Pancreas (tissue), 10 donors: ENCODE measurements at places on chromosomes 12 and 14. TPM values are rescaled to one million over a fixed set of nuclear protein-coding genes. Genes with fewer than 3 reads are reported as not detected.

DNA sequence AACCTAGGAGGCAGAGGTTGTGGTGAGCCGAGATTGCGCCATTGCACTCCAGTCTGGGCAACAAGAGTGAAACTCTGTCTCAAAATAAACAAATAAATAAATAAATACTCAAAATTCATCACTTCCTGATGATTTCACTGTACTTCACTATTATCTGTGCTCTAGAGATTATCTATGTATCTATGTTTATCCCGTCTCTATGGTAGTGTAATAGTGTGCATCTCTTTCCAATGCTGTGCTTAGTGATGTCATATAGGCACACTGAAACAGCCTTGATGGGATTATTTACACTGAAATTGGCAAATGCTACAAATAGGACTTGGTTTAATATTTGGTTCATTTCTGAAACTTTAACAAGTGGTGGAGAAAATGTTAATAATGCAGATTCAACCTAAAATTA, 6.5 kb downstream of the CAPS2 start:
- no peak for DNase-seq

GRCh38 chr12:88580051-88580871, at the start of gene KITLG:
Gene KITLG, minus strand, starts transcription at chr12:88580471. Its CDS starts 193 bp downstream, at chr12:88580278.
- DNase-seq, result peak; percentile 90

DNA sequence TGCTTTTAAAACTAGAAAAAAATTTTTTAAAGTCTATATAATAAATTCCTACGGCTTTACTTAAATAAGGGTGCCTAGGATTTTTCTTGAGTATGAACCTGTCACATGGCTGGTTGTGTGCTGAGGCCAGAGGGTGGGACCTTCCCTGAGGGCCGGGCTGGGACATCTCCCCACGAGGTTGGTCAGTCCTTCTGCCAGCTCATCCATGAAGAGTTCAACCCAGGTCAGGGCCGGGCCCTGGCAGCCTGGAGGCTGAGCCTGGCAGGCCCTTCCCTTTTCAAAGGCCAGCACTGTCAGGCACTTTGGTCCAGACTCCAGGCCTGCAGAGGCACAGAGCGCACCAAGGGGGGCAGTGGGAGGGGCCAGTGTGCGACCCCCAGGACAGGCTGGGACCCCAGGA, 31.7 kb downstream of the TNFAIP2 start:
- DNase-seq, result peak; percentile 23

The INHBE gene
- not detected for polyA plus RNA-seq

- DNase-seq, result no peak
These were observed 18.2 kb downstream of the BICDL1 start for GRCh38 chr12:120007272-120007671.

DNA sequence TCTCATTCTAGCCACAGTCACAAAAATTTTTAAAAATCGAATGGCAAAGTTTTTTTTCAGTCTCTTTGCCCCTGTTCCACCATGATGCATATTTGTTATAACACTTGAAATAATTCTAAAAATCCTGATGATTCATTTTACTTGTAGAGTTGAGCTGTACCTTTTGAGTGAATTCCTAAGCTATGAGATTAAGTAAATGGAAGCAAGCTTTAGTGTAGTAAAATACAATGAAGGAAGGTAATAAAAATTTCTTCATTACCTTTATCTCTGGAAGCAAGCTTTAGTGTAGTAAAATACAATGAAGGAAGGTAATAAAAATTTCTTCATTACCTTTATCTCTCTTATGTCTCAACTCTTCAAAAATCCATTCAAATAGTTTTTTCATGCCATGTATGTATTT, 46.1 kb downstream of the TMTC3 start:
- no peak for DNase-seq

DNA sequence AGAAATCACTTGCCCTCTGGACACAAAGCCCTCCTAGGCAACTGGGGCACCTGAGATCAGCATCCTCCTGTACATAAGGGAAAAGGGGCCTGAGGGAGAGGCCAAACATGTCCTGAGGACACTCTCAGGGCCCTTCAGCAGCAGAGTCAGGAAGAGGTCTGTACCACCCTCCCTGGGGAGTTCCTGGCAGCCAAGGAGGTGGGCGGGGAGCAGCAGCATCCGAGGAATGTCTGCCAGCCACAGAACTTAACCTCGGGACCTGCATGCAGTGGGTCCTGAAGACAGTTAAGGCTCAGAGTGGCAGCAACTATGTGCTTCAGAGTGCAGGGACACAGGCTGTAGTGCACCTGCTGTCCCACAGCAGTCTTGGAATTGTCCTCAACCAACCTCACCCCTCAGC, 62.1 kb downstream of the SPTB start:
- DNase-seq, result no peak

DNA sequence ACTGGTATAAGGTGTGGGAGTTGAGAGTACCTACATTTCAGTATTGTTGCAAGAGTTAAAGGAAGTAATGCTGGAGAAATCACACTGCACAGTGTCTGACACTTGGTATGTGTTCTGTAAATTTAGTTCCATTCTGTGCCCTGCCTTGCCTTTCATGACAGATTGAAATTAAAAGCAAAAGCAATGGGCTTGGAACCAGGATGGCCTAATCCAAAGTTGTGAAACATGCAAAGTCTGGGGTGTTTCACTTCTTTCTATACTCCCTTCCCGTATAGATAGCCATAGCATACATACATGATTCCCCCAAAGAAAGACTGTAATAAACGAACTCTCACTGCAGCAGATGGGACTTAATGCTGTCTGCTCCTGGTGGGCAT, 281.1 kb downstream of the NRXN3 start:
- no peak for DNase-seq

The GDF3 gene
- 0.07 TPM for polyA plus RNA-seq

The SLCO1B1 gene
- not detected for polyA plus RNA-seq

DNA sequence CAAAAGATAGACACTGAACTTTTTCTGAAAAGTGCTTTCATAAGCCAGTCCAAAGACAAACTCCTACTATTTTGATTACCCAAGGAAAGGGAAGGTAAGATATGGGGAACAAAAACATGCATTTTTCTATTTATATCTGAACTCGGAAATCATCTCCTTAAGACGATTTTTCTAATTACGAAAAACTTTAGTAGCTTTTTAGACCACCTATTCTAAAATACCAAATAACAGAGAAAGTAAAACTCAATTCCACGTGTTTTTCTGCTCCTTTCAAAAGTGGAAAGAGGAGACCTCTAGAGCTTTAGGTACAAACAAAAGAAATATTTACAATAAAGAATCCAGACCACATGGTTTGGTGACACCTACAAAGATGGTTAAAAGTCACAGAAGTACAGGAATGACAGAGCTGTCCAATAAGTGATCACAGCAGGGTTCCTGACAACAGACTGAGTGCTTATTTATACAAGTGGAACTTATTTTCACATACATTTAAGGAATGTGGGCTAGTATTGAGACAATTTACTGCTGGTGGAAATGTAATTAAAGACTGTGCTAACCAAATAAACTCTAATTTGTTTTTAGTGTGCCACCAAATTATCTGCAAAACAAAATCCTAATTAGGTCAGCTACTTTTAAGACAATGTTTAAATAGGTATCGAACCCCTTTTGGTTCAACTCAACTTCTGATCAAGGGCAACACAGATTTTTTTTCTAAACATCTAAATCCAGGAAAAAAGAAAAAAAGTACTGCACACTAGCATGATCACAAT, 2.4 kb downstream of the LRIG3 start:
- no peak for DNase-seq

- no peak for DNase-seq
These were observed 179.5 kb downstream of the NUBPL start for GRCh38 chr14:31740688-31741087.

The DIO2 gene
- 0.31 TPM for polyA plus RNA-seq

The KRT6C gene
- polyA plus RNA-seq, result not detected

DNA sequence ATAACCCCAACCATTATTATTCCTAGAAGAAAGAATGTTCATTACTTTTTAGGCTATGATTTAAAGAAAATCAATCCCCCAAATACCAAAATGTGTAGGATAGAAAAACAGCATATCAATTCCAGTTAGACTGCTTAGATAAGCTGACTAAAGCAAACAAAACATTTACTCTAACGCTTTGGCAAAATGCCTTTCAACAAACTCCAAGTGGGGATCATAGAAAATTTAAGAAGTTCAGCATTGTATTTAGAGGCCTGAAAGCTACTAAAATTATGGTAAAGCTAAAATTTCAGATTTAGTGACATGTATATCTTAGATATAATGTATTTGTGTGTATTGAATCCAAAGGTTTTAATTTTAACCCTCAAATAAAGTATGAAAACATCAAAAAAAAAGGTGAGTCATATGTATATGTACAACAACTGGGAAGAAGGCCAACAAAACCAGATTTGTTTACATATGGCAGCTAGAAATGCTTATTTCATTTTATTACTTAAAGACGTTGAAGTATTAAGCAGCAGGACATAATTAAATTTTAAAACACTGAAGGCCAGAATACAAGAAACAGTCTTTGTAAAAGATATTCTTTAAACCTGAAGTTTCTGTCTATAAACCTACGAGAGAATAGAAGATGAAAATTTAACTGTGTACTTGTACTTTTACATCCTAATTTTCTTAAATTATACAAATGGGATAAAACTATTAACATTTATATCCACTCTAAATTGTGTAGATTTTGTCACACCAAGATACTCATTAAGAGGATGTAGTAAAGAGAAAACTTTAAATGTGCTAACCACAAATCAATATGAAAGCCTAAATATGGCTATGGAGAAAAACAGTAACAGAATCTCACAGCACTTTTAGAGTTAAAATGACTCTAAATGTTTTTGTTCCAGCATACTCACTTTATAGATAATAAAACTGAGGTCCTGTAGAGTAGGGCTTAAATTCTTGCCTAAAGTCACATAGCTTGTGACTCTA, 71.4 kb downstream of the SLC41A2 start:
- DNase-seq, result no peak

The TMEM119 gene
- 2.0 TPM for polyA plus RNA-seq

The NOS1 gene
- 0.14 TPM for polyA plus RNA-seq

The DLK1 gene
- polyA plus RNA-seq, result 8.0 TPM

The DTX1 gene
- polyA plus RNA-seq, result 4.0 TPM

GRCh38 chr12:5889381-5890047, 55.5 kb downstream of the ANO2 start:
- no peak for DNase-seq

GRCh38 chr14:72824051-72824450, 69.8 kb downstream of the DPF3 start:
- DNase-seq, result no peak

DNA sequence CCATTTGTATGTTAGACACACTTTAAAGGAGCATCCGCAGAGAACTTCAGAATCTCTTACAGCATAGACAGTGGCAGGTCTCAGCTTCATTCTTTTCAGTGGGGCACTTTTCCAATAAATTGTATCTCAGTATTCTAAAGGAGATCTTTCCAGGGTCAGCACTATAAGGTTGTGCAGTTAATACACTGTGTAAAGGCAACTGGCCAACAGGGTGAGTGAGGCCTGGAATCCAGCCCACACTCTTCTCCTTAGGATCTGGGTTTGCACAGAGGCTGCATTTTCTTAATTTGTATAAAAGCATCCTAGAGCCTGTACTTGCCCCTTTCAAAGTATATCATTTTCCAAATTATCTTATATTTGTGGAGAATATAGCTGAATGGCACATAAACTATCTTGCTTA, 94.2 kb downstream of the MYF5 start:
- DNase-seq, result no peak

- DNase-seq, result no peak
These were observed 33.5 kb downstream of the TSHR start for GRCh38 chr14:80988735-80989429.

DNA sequence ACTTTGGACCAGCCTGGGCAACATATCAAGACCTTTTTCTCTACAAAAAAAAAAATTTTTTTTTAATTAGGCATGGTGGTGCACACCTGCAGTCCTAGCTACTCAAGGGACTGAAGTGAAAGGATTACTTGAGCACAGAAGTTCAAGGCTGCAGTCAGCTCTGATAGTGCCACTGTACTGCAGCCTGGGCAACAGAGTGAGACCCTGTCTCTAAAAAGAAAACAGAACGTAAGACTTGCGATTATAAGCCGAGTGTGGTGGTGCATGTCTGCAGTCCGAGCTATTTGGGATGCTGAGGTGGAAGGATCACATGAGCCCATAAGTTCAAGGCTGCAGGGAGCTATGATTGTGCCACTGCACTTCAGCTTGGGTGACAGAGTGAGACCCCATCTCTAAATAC, 76.0 kb downstream of the DENND5B start:
- no peak for DNase-seq

The AKAP3 gene
- polyA plus RNA-seq, result 0.87 TPM

GRCh38 chr12:48980953-48981756, 3.0 kb downstream of the WNT1 start:
- no peak for DNase-seq
